ENCODE measurements at places on chromosomes 2 and 18.

- DNase-seq, result no peak
These were observed 24.1 kb downstream of the ADNP2 start for GRCh38 chr18:80133124-80133523.

- no peak for DNase-seq
These were observed 51.4 kb downstream of the ICOS start for GRCh38 chr2:203987959-203988358.

- DNase-seq, result no peak
These were observed 7.3 kb upstream of the PSTPIP2 start for GRCh38 chr18:46079336-46079735.

GRCh38 chr2:136010126-136010525 lies 24.7 kb upstream of the DARS1 start:
- no peak for DNase-seq

DNA sequence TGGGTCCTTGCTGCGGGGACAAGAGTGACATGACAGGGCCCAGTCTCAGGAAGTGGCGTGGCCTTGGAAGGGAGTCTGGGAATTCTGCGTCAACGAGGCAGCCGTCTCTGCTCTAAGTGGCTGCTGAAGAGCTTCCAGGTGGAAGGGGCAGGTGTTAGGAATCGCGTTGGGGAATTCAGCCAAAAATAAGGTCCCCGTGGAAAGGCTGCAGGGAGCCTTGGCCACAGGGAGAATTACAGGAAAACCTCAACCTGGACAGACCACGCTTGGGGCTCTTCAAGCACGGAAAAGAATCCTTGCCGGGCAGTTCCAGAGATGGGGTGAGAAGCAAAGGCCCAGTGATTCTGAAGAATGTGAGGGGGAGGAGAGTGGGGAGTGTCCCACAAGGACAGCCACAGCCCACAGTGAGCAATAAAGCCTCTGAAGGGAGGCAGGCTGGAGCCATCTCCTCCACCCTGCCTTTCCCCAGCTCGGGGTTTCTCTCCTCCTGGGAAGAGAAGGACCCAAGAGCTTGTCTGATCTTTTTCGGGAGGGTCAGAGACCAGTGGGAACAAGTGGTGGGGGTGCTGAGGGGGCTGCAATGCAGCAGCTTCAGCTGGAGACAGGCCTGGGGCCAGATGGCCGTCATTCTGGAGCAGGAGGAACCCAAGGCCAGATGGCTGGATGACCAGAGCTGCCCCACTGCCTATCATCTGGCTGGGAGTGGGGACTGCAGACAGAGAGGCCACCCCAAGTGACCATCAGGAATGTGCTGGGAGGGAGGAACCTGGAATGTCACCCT lies 106.4 kb upstream of the SMAD2 start:
- no peak for DNase-seq

DNA sequence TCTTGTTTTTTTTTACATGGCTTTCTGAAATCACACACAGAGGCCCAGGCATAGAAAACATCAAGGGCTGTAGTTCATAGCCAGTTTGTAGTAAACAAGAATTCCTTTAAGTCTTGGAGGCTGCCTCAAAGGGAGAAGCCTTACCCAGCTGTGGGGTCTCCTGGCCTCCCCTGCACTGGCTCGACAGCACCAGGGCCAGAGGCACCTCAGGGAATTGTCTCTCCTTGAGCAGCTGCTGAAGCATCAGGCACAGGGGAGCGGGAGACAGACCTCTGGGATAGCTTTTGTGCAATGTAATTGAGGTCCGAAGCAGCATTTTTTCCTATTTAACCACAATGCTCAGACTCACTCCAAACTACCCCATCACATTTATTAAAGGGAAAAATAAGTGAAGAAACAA lies 209.1 kb downstream of the HRH4 start:
- DNase-seq, result peak; percentile 17

DNA sequence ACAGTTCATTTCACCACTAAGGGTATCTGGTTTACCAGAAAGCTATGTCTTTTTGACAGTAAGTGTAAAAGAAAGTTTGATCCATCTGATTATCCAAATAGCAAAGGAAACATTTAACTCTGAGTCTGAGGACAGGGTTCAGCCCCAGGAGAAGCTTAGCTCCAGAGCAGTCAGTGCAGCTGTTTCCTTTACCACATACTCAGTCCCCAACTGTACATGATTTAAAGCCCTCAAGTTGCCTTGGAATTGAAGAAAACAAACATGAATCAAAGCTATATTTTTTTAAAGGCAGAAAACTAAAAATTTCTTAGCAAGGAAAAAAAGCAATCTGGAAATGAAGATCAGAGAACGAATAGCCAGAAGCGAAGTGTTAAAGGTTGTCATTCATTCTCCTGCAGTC lies 746.0 kb downstream of the METTL4 start:
- DNase-seq, result no peak

DNA sequence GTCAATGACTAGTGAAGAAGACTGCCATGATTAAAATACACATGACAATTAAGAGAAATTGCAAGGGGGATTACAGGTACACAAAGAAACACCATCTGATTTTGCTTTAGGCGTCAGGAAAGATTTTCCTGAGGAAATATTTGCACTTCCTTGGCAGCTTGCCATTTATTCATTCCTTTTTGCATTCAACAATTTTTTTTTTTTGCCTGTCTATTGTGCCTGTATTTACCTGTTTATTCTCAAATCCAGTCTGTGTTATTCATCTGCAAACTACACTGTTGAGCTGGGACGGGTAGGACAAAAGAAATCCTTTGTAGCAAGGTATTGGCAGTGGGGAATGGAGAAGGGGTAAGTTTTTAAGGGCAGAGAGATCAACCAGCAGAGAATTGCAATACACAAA lies 31.8 kb downstream of the SMAD2 start:
- DNase-seq, result no peak

DNA sequence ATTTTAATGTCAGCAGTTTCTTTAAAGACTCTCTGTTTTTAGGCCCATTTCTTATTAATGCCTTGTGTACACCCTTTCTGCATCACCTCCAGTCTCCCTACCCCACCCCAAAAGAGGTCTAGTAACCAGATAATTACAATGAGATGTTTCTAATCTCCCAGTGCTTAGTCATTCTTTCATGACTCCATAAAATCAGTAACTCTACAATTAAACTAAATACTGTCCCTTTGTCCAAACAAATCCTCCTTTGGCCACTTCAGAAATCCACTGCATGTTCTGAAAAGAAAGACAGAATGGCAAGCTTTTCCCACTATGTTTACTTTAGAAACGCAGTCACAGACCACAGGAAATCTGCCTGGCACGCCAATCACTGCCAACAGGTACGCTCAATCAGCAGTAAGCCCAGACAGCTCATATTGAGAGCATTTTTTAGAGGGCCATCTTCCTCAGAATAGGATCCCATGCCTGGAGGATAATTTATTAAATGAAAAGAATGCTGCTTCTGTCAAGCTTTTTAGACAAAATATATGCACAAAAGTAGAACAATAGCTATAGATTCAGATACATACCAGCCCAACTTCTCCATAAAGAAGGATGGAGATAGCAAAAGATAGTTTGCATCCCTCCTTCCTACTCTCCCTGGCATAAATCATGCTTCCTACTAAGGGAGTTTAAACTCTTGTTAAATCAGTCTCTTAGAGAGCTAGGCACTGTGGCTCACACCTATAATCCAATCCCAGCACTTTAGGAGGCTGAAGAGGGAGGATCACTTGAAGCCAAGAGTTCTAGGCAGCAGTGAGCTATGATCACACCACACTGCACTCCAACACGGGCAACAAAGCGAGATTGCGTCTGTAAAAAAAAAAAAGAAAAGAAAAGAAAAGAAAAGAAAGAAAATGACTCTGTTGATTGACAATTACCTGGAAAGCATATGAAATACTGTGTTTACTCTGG lies 14.6 kb downstream of the CLASP1 start:
- no peak for DNase-seq

DNA sequence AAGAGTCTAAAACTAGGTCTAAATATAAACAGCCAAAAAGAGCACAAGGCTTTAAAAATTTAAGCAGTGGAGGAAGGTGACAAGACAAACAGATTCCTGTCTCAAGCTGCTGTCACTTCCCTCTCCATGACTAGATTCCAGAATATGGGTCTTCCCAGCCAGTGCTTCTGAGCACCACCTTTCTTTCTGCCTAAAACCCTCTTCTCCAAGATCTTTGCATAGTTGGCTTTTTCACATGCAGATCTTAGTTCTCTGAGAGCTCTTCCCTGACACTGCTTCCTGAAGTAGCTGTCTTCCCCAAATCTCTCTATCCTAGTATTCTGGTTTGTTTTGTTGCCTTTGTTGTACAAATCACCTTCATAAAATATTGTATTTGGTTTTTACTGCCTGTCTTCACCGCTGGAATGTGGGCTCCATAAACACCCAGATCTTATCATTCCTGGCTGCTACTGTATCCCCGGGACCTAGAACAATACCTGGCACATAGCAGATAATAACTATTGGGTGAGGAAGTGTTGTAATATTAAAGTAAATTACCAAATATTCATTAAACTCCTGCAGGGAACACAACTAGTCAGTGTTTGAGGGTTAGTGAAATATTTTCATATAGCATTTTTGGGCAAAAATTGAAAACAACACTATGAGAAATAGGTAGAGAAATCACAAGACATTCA lies 150.2 kb downstream of the CCDC85A start:
- DNase-seq, result peak; percentile 20

- no peak for DNase-seq
These were observed 318.9 kb upstream of the SYT4 start for GRCh38 chr18:43596105-43596712.

DNA sequence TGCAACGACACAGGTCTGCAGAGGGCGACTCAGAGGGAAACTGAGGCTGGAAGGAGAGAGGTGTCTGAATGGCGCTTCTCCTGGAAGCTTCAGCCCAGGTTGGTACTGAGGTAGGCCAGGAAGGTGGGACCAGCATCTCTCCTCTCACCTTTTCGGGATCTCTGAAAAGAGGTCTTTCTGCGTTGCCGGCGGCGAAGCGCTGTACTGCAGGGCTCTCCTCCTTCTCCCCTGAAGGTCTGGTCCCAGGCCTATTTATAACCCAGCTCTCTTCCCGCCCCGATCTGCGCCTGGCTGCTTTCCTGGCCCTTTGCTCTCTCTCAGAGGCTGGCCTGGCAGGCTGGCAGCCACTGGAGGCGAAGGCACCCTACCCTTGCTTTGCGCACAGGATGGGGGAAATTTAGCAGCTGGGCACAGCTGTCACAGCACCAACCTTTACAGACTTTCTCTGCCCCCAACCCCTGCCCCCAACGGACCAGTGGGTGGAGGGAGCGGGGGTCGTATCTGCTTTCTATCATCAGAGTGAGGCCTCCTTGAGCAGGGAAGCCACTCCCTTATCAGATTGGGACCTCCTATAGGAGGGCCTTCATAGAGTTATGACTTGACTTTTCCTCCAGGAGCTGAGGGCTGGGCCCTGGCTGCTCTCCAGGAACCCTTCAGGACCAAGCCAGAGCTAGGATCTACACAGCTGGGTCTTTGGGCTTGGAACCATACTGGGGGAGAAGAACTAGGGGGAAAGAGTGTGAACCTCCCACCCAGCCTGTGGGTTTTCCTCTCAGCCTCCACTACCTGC lies 1.1 kb downstream of the DYSF start:
- peak; percentile 76 for DNase-seq

- DNase-seq, result no peak
These were observed 30.9 kb downstream of the CD28 start for GRCh38 chr2:203737360-203737759.

DNA sequence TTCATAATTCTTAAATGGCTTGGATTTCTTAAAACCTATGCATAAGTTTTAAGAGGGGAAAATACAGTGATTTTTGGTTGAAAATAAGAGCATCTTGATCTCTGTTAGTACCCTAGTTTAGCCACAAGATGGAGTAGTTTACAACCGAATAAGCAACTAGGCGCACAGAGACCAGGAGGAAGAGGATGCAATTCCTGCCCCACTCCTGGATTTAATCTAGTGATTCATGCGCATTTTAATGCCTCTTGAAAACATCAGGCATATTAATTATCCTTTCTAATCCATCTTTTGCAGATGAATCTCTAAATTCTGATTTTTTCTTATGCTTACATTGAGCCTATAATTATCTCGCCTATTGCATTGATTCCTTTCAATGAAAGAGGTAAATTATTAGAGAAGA lies 76.7 kb downstream of the MRPS9 start:
- DNase-seq, result peak; percentile 71

GRCh38 chr2:62527478-62528210 lies 21.6 kb upstream of the TMEM17 start:
- DNase-seq, result no peak

GRCh38 chr2:138365581-138365980 lies 136.0 kb upstream of the SPOPL start:
- no peak for DNase-seq

DNA sequence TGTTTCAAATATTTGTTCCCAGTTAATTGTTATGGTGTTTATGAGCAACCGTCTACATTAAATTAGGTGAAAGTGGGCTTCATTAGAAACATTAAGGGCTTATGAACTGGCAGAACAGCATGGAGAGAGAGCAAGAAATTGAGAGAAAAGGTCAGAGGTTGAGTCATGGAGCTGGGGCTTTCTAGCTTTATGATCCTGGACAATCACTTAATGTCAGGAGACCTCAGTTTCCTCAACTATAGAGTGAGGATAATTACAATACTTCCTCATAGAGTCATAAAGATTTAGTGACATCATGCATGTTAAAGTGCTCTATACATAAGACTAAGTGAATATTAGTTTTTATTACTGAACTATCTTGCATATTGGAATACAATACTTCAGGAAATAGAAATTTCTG lies 83.9 kb downstream of the PLCL1 start:
- DNase-seq, result no peak

- DNase-seq, result peak; percentile 95
These were observed 2.1 kb upstream of the B3GNT7 start for GRCh38 chr2:231393149-231394131.

GRCh38 chr2:43293744-43294695 lies 67.6 kb upstream of the ZFP36L2 start:
- no peak for DNase-seq

DNA sequence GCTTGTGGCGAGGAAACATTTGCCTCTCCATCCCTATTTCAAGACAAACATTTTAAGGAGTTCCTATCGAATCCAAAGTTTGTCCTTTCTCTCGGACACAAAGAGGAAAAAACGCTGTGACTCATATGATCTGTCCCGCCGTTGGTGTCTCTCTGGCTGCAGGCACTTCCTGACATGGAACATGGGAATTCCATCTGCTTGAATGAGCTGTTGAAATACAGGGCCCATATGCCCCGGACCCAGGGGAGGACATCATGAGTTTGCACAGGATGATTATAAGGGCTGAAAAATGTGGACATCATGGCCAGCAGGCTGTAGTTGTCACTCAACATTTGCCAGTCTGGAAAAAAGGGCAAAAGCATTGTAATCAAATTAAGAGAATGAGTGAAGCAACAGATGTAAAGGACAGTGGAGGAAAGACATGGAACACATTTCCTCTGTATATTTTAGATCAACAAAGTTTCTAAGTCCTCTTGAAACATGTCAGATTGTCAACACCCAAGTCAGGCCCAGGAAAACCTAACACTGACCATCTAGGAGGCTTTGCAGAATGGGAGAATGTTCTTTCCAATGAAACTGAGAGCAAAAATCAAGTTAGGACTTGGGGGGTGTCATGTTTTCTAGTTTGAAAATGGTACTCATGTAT lies 103.2 kb upstream of the SMIM21 start:
- DNase-seq, result no peak

DNA sequence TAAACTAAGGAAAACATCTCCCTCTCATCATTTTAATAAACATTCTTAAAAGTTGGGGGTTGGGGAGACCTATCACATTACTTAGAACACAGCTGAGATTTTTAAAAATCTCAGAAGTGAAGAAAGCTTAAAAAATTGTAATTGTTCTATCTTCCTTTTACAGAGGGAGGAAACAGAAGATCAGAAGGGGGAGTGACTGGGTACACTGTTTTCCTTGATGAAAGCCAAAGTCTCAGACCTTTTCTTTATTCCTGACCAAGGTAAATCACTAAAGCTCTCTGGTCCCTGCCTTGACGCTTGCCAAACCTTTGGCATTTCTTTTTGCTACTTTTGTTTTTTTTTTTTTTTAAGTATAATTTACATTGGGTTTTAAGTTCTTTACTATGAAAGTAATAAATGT lies 85.0 kb upstream of the DTNB start:
- DNase-seq, result no peak

Data from H7 (cell line).